Smooth muscle cell of the pulmonary artery (primary cell): ENCODE measurements at places on chromosomes 6 and 20. TPM values are rescaled to one million over a fixed set of nuclear protein-coding genes. Genes with fewer than 3 reads are reported as not detected.

TUBB1 gene
- 0.03 TPM in 1 of 2 replicates, not detected in the other for total RNA-seq

PRIM2 gene
- total RNA-seq = 17.3 and 21.1 TPM in 2 replicates

SOX12 gene
- 6.6 and 10.5 TPM in 2 replicates for total RNA-seq

EPPIN gene
- total RNA-seq = 0.39 TPM in 1 of 2 replicates, not detected in the other

ZHX3 gene
- 21.3 and 29.0 TPM in 2 replicates for total RNA-seq

STX11 gene
- total RNA-seq = 0.85 and 1.6 TPM in 2 replicates

EBF4 gene
- 0.78 and 0.89 TPM in 2 replicates for total RNA-seq

SIRPB1 gene
- total RNA-seq = 1.3 TPM in 1 of 2 replicates, not detected in the other

CLPSL1 gene
- not detected in 2 replicates for total RNA-seq

TNF gene
- total RNA-seq = not detected in 2 replicates

EEF1A2 gene
- total RNA-seq = 2.3 and 3.5 TPM in 2 replicates

SPTLC3 gene
- 3.8 and 3.9 TPM in 2 replicates for total RNA-seq

PKIB gene
- total RNA-seq = 6.5 and 35.7 TPM in 2 replicates

TTK gene
- 2.5 and 7.7 TPM in 2 replicates for total RNA-seq

BMP2 gene
- total RNA-seq = 5.9 and 10.3 TPM in 2 replicates

CHRNA4 gene
- not detected in 2 replicates for total RNA-seq

TAAR8 gene
- not detected in 2 replicates for total RNA-seq

VIP gene
- total RNA-seq = 0.10 TPM in 1 of 2 replicates, not detected in the other

HSPA1L gene
- total RNA-seq = 1.9 and 2.2 TPM in 2 replicates

CUL9 gene
- 28.3 and 41.0 TPM in 2 replicates for total RNA-seq

C20orf144 gene
- 0.03 TPM in 1 of 2 replicates, not detected in the other for total RNA-seq

C6orf58 gene
- total RNA-seq = not detected in 2 replicates

OPN5 gene
- not detected in 2 replicates for total RNA-seq

NKAIN4 gene
- total RNA-seq = not detected in 2 replicates

AGER gene
- 0.30 and 0.33 TPM in 2 replicates for total RNA-seq

LY6G6C gene
- not detected in 2 replicates for total RNA-seq

RBBP9 gene
- total RNA-seq = 12.9 and 16.2 TPM in 2 replicates

HCK gene
- not detected in 2 replicates for total RNA-seq

OPRL1 gene
- 2.3 and 2.4 TPM in 2 replicates for total RNA-seq

UST gene
- total RNA-seq = 23.8 and 31.3 TPM in 2 replicates
